ENCODE measurements at places on chromosomes 3 and 15. TPM values are rescaled to one million over a fixed set of nuclear protein-coding genes. Genes with fewer than 3 reads are reported as not detected.

GRCh38 chr3:42036483-42036823 is 54.7 kb upstream of the TRAK1 start:
- no peak overlapping the region for H3K27ac ChIP-seq
- H3K27me3 ChIP-seq: no peaks in the 10 kb centered on the region
- no peak overlapping the region for H3K4me3 ChIP-seq
- DNase-seq: no peak
- H3K4me1 ChIP-seq: no peaks in the 10 kb centered on the region

GRCh38 chr15:79620112-79620857 is 188.1 kb downstream of the MINAR1 start:
- no peak overlapping the region for H3K27ac ChIP-seq
- peaks cover 26% of the 10 kb centered on the region for H3K27me3 ChIP-seq
- no peak overlapping the region for H3K4me3 ChIP-seq
- no peaks in the 10 kb centered on the region for H3K36me3 ChIP-seq

Gene SERF2
- 1,042 TPM for total RNA-seq

DNA sequence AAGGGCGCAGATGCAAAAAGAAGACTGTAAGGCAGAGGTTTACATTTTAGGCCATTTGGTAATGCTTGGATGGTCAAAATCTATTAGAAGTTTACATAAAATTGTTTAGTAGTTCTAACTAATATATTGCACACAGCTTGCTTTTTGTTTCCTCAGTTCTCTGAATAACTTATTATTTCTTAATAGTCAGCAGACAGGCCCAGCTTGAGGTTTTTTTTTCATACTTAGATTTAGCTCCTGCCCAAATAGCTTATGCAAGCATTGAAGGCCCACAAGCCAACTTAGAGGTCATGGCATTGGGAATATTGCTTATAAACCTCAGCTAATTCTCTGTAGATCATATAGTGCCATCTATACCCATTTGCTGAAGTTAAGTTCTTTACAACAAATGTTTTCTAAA is 172.5 kb downstream of the RAP2B start:
- H3K27ac ChIP-seq: no peak overlapping the region
- H3K27me3 ChIP-seq: no peaks in the 10 kb centered on the region
- peaks cover 4% of the 10 kb centered on the region for H3K4me1 ChIP-seq
- no peaks in the 10 kb centered on the region for H3K36me3 ChIP-seq
- H3K4me3 ChIP-seq: no peak overlapping the region

DNA sequence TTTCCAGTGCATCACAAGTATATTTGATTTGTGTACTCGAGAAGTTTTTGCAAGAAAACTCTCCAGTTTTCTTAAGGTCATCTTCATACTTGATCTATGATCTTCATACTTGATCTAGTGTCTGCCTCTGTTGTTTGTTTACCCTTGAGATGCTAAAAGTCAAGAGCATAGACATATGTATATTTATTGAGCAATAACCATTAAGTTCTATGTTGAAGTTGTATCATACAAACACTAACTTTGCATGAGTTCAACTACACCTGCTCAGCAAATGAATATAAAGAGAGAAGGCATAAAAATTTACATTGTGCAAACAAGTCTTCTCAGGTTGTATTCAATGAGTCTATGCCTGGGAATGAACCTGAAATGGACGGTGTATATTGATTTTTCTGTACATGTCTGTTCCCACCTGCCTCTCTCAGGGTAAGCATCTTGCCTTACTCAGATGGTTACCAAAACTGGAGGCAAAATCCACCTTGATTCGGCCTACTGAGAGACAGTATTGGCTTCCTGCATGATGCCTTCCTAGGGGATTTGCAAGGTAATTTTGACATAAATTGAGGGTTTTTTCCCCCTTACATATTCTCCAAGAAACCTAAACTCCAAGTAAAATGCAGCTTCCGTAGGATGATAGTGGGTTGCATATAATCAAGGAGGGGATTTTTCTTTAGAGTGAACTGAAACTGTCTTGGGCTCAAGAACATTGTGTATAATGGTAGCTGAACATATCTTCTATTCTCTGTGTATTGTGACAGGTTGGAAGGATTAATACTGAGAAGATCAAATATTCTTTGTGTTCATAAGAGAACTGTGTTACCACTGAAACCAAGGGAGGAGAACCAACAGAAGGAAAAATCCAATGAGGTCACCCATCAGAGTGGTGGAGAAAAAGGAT is 110.4 kb downstream of the FILIP1L start:
- H3K27me3 ChIP-seq: no peaks in the 10 kb centered on the region
- no peaks in the 10 kb centered on the region for H3K36me3 ChIP-seq
- no peak overlapping the region for H3K4me3 ChIP-seq
- H3K4me1 ChIP-seq: peaks cover 8% of the 10 kb centered on the region
- no peak overlapping the region for H3K27ac ChIP-seq
- DNase-seq: no peak

- H3K4me3 ChIP-seq: no peak overlapping the region
- DNase-seq: no peak
- H3K4me1 ChIP-seq: no peaks in the 10 kb centered on the region
- H3K27ac ChIP-seq: no peak overlapping the region
- H3K36me3 ChIP-seq: peaks cover 18% of the 10 kb centered on the region
Observed at GRCh38 chr3:32743934-32744333, 58.9 kb downstream of the CNOT10 start.

Gene ACTC1
- total RNA-seq: not detected

GRCh38 chr3:127997961-127998360 is 54.3 kb upstream of the SEC61A1 start:
- no peak for DNase-seq
- H3K36me3 ChIP-seq: no peaks in the 10 kb centered on the region
- H3K27me3 ChIP-seq: peaks cover 7% of the 10 kb centered on the region
- no peak overlapping the region for H3K27ac ChIP-seq
- no peaks in the 10 kb centered on the region for H3K4me1 ChIP-seq
- H3K4me3 ChIP-seq: no peak overlapping the region

Gene WWTR1
- 0.31 TPM for total RNA-seq

Gene GOLGA8Q
- total RNA-seq: 6.1 TPM

DNA sequence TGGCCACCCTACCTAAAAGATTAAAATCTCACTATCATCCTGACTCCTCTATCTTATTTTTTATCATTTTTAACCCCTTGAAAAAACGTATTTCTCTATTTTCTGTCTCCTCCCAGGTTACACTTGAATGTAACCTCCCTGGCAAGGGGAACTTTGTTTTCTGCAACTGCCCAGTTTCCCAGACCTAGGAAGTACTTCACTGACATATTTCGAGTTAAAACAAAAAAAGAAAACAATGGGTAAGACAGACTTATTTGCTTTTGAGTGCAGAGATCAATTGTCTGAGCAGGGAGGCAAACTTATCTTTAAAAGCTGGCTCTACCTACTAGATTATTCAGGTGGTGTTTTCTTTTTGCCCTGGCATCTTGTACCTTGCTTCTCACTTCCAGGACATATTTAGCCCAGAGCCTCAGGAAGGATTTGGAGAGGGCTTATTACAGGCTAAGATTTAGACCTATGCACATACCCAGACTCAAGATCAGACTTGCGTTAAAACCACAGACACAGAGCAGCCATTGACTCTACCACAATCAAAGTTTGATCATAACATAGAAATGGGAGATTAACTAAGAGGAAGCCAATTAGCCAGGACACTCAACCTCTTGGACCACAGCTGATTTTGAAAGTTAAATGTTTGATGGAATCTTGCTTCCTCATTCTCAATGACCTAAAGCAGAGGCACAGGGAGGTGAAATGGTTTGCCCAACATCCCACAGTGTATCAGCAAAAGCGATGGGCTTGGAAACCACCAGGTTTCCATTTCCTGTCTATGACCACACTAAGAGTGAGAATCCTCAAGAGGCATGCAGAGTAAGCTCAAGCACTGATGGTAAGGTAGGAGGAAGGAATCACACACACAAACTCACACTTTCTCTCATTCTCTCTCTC is 169.5 kb upstream of the THBS1 start:
- no peak overlapping the region for H3K4me3 ChIP-seq
- no peaks in the 10 kb centered on the region for H3K36me3 ChIP-seq
- peaks cover 48% of the 10 kb centered on the region for H3K27me3 ChIP-seq
- peaks cover 12% of the 10 kb centered on the region for H3K4me1 ChIP-seq

Gene KCNH8
- total RNA-seq: not detected

Gene FBN1
- total RNA-seq: 1.3 TPM

DNA sequence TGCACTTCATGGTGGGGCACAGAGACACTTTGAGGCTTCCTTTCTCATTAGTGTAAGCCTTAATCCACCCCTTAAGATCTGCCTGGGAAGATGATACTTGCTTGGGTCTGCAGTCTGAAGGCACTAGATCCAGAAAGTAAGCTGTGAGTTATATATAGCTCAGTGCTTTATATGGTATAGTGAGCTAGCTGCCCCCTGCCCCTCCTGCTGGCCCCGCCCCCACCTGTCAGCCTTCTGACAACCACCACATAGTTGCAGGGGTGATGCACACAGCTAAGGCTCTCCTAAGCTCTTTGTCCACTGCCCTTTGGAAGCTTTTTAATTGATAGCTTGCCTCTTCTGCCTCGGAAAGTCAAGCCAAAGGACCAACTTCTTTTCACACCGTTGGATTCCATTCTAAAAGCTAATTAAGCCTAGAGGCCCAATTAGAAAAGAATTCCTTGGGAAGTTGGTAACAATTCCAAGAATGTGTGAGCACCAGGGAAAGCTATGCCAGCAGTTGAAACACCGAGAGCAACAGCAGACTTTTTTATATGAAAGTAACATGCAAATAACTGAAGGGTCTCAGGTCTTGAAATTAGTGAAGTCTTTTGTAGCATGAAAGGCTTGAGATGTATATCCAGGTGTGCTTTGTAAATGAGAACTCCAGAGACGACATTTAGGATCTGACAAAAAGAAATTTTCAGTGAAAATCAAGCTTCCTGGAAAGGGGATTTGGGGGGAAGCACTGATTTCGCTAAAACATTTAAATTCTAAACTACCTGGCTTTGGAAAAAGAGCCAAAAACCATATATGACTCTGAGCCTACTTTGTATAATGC is 2.3 kb downstream of the TPM1 start:
- peaks cover 72% of the 10 kb centered on the region for H3K27me3 ChIP-seq
- no peak overlapping the region for H3K4me3 ChIP-seq
- H3K36me3 ChIP-seq: no peaks in the 10 kb centered on the region
- H3K4me1 ChIP-seq: peaks cover 25% of the 10 kb centered on the region
- no peak overlapping the region for H3K27ac ChIP-seq

DNA sequence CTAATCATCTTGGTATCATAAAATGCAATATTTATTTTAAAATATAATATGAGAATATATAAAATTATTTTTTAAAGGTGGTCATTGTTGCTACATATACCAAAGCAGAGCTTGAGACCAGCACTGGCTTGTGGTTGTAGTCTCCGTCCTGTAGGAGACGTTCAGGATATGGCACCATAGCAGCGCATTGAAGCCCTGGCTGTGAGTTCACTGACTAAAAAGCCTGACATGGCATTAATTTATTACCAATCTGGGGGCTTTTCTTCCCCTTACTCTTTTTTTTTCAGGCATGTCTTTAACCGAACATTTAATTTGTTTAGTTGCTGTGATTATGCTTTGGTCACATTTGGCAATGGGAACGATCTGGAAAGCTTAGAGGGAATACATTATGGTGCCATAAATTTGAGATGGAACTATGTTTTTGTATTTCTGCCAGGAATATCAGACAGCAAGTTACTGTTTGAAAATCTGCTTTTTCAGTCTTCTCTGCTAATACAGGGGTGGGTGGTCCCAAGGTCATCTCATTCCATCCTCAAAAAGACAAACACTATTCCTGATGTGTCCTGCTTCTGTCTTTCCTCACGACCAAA is 108.5 kb downstream of the ZIC4 start:
- no peak overlapping the region for H3K27ac ChIP-seq
- DNase-seq: no peak
- no peak overlapping the region for H3K4me3 ChIP-seq
- H3K4me1 ChIP-seq: no peaks in the 10 kb centered on the region

GRCh38 chr15:39360452-39360851 is 220.4 kb upstream of the THBS1 start:
- no peak overlapping the region for H3K4me3 ChIP-seq
- H3K27me3 ChIP-seq: peaks cover 7% of the 10 kb centered on the region
- DNase-seq: no peak
- no peaks in the 10 kb centered on the region for H3K4me1 ChIP-seq
- H3K27ac ChIP-seq: no peak overlapping the region
- H3K36me3 ChIP-seq: no peaks in the 10 kb centered on the region

- no peak for DNase-seq
- H3K4me3 ChIP-seq: no peak overlapping the region
- no peak overlapping the region for H3K27ac ChIP-seq
- no peaks in the 10 kb centered on the region for H3K27me3 ChIP-seq
- peaks cover 25% of the 10 kb centered on the region for H3K4me1 ChIP-seq
Observed at GRCh38 chr15:56933410-56933809, 15.0 kb downstream of the TCF12 start.

Gene SCN11A
- total RNA-seq: not detected

Gene TLNRD1
- total RNA-seq: 33.8 TPM

Gene CD86
- 1.5 TPM for total RNA-seq

DNA sequence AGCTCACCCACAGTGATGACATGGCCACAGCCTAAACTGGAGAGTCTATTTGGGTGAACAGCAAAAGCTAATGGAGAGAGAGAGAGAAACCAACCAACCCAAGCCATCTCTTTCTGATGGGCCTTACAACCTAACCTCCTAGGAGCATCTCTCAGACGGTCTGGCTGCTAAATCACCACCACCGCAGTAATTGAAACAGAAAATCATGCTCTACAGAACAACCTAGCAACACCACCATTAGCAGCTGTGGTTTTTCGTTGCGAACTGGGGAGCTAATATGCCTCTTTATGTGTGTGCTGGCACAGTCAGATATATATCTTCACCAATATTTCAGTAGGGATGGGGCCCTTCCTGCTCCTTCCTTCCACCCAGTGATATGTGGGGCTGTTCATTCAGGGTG is 166.9 kb upstream of the PROK2 start:
- no peaks in the 10 kb centered on the region for H3K36me3 ChIP-seq
- no peak overlapping the region for H3K4me3 ChIP-seq
- peaks cover 8% of the 10 kb centered on the region for H3K4me1 ChIP-seq
- DNase-seq: no peak

Gene STXBP5L
- not detected for total RNA-seq

DNA sequence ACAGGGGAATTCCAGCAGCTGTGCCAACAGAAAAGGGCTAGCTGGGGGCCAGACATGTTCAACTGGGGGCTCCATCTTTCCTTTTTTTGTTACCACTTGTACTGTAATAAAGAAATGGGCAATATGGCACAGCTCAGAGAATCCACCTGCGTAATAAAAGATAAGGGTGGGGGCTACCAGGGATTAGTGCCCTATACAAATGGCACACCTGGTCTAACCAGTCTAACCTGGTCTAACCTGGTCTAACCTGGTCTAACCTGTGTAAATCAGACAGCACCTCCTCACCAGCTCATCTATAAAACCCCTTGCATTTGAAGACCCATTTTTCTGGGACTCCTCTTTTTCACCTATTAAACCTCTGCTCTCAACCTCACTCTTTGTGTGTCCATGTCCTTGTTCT is 26.2 kb upstream of the CLDN16 start:
- no peak overlapping the region for H3K4me3 ChIP-seq
- no peaks in the 10 kb centered on the region for H3K36me3 ChIP-seq
- no peak overlapping the region for H3K27ac ChIP-seq
- H3K27me3 ChIP-seq: no peaks in the 10 kb centered on the region

GRCh38 chr15:71658827-71659729 is 151.3 kb upstream of the NR2E3 start:
- H3K4me1 ChIP-seq: no peaks in the 10 kb centered on the region
- no peak overlapping the region for H3K27ac ChIP-seq
- H3K36me3 ChIP-seq: no peaks in the 10 kb centered on the region

GRCh38 chr15:100114100-100114499 is 227.7 kb downstream of the ADAMTS17 start:
- no peak overlapping the region for H3K4me3 ChIP-seq
- DNase-seq: no peak
- H3K27ac ChIP-seq: peak overlapping the region; percentile 46
- H3K27me3 ChIP-seq: no peaks in the 10 kb centered on the region

Gene B2M
- total RNA-seq: 6,473 TPM

Gene ZNF385D
- total RNA-seq: not detected

- no peaks in the 10 kb centered on the region for H3K36me3 ChIP-seq
- no peak overlapping the region for H3K27ac ChIP-seq
- peaks cover 57% of the 10 kb centered on the region for H3K27me3 ChIP-seq
- DNase-seq: no peak
Observed at GRCh38 chr15:68574046-68574445, 4.7 kb upstream of the CORO2B start.
